ENCODE measurements at places on chromosomes 1 and 21.
A peak's percentile ranks its signal among the peaks of the same experiment; 100 is the strongest.

- DNase-seq, result no peak
These were observed 13.2 kb upstream of the CTSE start for GRCh38 chr1:206036663-206037455.

DNA sequence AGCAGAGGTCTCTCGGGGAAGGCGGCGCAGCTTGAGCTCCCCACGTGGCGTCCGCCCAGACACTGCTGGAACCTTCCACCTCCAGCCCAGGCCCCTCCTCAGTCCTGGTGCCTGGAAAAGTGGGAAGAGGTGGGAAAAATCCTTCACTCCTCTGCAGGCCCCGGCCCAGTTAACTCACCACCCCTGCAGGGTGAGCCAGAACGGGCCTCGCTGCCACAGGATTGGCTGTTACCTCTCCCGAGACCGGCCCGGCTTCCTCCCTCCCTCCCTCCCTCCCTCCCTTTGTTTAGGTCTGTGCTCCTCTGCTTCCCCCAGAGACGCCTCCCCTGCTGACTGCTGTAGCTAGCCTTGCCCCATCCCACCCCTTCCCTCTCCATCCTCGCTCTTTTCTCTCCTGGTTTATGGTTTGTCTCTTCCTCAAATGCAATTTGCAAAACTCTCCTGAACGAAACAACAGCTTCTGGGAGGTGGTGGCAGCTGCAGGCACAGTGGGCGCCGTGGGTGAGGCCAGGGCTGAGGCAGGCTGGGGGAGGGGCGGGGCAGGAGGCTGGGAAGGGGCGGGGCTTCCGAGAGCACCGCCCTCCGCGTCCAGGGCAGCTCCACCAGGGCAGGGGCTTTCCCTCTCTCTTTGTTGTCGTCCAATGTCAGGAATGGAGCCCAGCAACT, 6.5 kb downstream of the CAPN9 start:
- DNase-seq, result peak; percentile 34

DNA sequence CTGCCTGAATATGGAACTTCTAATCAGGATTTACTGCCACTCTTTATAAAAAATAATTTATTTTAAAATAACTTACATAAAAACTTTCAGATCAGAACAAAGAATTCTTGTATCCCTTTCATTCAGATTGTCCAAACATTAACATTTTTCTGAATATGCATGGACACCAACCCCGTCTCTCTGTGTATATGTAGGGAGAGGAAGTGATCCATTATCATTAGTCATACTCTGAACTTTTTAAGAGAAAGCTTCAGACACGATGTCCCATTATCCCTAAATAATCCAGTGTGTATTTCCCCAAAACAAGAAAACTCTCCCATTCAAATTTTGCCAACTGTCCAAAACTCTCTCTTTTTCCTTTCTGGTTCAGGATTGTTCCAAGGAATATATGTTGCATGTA, 122.3 kb upstream of the CXADR start:
- DNase-seq, result no peak

DNA sequence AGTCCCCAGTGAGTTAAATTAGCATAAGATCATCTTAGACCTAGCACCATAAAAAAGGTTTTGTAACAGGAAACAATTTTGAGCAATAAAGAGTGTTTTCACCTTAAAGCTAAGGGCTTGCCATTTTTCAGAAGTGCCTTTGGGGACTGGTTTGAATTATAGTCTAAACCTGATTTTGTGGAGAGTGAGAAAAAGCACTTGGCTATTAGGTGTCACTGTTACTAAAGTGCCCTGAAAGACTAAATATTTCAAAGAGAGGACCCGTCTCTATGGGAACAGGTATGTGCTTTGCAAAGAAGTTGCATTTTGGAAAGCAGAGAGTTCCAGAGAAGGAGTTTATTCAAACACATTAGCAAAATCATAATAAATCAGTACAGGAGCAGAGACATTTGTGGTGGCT, 9.1 kb downstream of the NTNG1 start:
- DNase-seq, result no peak

DNA sequence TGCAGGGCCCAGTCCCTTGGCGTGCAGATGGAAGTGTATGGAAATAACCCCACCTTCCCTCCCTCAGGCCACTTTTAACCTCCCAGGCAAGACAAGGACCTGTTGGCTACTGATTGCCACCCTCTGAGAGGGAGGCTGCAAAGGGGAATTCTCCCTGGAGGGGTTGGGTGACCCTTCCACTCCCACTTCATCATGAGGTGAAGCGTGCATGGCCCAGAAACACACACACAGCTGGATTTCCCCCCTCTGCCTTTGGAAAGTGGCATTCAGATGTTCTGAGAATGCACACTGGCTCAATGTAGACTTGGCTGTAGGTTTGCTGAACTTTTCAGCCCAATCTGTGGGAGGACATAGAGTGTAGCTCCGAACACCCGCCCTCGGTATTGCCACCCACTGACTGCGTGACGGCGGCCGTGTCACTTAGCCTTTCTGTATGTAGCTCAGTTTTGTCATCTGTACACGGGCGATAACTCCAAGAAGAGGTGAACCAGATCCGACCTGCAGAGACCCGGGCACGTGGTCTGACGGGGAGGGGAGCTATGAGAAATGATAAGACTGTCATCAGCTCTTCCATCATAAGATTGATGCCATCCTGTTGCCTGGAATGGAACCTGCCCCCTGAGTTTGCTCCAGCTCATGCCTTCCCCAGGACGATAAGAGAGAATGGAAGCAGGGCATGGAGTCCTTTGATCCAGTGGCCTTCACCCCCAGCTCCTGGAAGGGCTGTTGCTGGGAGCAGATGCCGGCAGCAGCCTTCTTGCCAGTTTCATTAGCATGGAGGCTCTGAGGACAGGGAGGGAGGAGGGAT, 19.3 kb downstream of the MIIP start:
- DNase-seq, result no peak

- no peak for DNase-seq
These were observed 37.8 kb upstream of the GBP5 start for GRCh38 chr1:89310505-89310904.

GRCh38 chr1:235225299-235225698, 64.2 kb upstream of the RBM34 start:
- DNase-seq, result no peak

DNA sequence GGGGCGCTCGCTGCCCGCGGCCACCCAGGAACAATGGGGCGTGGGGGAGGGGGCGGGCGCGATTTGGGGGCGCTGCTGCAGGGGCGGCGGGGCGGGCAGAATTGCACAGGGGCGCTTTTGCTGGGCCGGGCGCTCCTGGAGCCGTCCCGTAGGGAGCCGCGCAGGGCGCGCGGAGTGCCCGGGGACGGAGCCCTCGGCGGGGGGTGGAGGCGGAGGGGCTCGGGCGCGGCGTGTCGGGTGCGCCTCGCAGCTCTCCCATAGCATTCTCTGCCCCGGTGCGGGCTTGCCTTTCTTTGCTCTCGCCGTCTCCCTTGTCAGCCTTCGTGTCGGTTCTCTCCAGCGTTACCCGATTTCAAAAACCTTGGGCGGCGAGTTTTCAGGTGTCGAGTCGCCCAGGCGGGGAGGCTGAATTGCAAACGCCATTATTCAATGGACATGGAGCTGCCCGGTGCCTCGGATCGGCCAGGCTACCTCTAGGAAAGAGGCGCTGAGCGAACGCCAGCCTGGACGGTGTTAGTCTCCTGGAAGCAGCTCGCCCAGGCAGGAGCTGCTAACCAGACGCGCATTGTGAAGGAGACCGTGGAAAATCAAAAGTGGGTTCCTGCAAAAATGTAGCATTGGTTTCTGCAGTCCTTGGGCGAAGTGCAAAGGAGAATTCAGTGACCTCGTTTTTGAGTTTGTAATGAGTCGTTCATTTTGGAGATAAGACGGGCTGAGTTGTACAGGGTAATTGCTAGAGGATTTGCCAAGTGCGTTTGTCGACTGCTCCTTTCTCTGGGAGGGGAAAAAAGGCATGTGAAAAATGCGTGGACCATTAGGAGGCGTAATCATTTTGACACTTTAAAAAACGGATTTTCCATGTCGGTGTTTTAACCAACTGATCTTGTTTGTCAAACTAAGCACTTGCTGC, 626 bp downstream of the CXADR start:
- no peak for DNase-seq

GRCh38 chr1:170866646-170867045, 68.7 kb upstream of the MROH9 start:
- no peak for DNase-seq
